ENCODE measurements at places on chromosomes 13 and 19. TPM values are rescaled to one million over a fixed set of nuclear protein-coding genes. Genes with fewer than 3 reads are reported as not detected.

Gene PRR36
- 59.7 TPM for polyA plus RNA-seq

Gene OR7C1
- 0.36 TPM for polyA plus RNA-seq

Gene NLRP9
- 0.08 TPM for polyA plus RNA-seq

Gene ZNF792
- polyA plus RNA-seq, result 3.8 TPM

Gene ZNF20
- polyA plus RNA-seq, result 5.6 TPM

Gene TUBB4A
- 565 TPM for polyA plus RNA-seq

Gene SSC5D
- polyA plus RNA-seq, result 4.7 TPM

Gene SMIM24
- polyA plus RNA-seq, result 3.6 TPM

Gene ZBTB32
- polyA plus RNA-seq, result 0.14 TPM

Gene ZNF728
- 0.14 TPM for polyA plus RNA-seq

Gene VSTM2B
- polyA plus RNA-seq, result 35.7 TPM

Gene ZNRF4
- 0.51 TPM for polyA plus RNA-seq

Gene ZNF536
- polyA plus RNA-seq, result 26.2 TPM

Gene ABHD17A
- 141 TPM for polyA plus RNA-seq

Gene MEIOSIN
- polyA plus RNA-seq, result not detected

Gene TSSK6
- polyA plus RNA-seq, result 2.2 TPM

Gene METTL21C
- polyA plus RNA-seq, result 0.20 TPM

Gene IL27RA
- 5.6 TPM for polyA plus RNA-seq

Gene UPF3A
- polyA plus RNA-seq, result 151 TPM

Gene ATP8A2
- 29.6 TPM for polyA plus RNA-seq

Gene ZNF546
- polyA plus RNA-seq, result 6.1 TPM

Gene SIAH3
- polyA plus RNA-seq, result 15.1 TPM

Gene ZNF524
- polyA plus RNA-seq, result 13.6 TPM

Gene OVOL3
- polyA plus RNA-seq, result 0.56 TPM

Gene AP1M1
- polyA plus RNA-seq, result 103 TPM

Gene ZNF555
- polyA plus RNA-seq, result 9.1 TPM

Gene SULT2B1
- polyA plus RNA-seq, result 0.90 TPM

Gene NEK5
- 6.0 TPM for polyA plus RNA-seq

Gene CADM4
- 325 TPM for polyA plus RNA-seq

Gene ZNF383
- polyA plus RNA-seq, result 10.8 TPM

Gene CEACAM7
- polyA plus RNA-seq, result not detected

Gene ZNF480
- polyA plus RNA-seq, result 8.2 TPM

Gene ATP4A
- 0.41 TPM for polyA plus RNA-seq

Gene IGFL4
- polyA plus RNA-seq, result 8.1 TPM

Gene RNF113B
- polyA plus RNA-seq, result not detected

Gene F7
- polyA plus RNA-seq, result 2.8 TPM

Gene FCER2
- 0.27 TPM for polyA plus RNA-seq

Gene KANK3
- polyA plus RNA-seq, result 14.4 TPM

Gene POMP
- polyA plus RNA-seq, result 104 TPM

Gene CYP2S1
- 3.8 TPM for polyA plus RNA-seq

Gene TINCR
- 5.1 TPM for polyA plus RNA-seq

Gene GRK1
- 0.97 TPM for polyA plus RNA-seq

Gene LGALS14
- polyA plus RNA-seq, result 0.35 TPM

Gene LILRA1
- 0.72 TPM for polyA plus RNA-seq

Gene EBI3
- polyA plus RNA-seq, result 1.6 TPM

Gene PSPN
- polyA plus RNA-seq, result 3.7 TPM

Gene TRPM4
- polyA plus RNA-seq, result 18.5 TPM

Gene IZUMO2
- not detected for polyA plus RNA-seq

Gene RDH8
- polyA plus RNA-seq, result not detected

Gene LILRA2
- polyA plus RNA-seq, result 1.5 TPM

Gene C19orf85
- polyA plus RNA-seq, result not detected

Gene KLK3
- polyA plus RNA-seq, result not detected

Gene AMH
- 3.9 TPM for polyA plus RNA-seq

Gene ZNF726
- 6.7 TPM for polyA plus RNA-seq

Gene TMEM221
- 2.5 TPM for polyA plus RNA-seq

Gene KL
- 1.7 TPM for polyA plus RNA-seq

Gene FTL
- polyA plus RNA-seq, result 1,255 TPM

Measured in spinal cord (tissue), 10 donors.